ENCODE measurements at places on chromosomes 7 and 10.

GRCh38 chr10:77548671-77549070 is 88.9 kb downstream of the KCNMA1 start:
- no peak for DNase-seq

- DNase-seq = no peak
Measured at GRCh38 chr7:2048531-2048930, 184.2 kb downstream of the MAD1L1 start.

- DNase-seq = no peak
Measured at GRCh38 chr7:43700646-43701499, 28.4 kb downstream of the COA1 start.

GRCh38 chr7:152709287-152710152 is 33.6 kb upstream of the XRCC2 start:
- DNase-seq = no peak

GRCh38 chr10:116147147-116147905 is 125.7 kb downstream of the GFRA1 start:
- no peak for DNase-seq

- peak; percentile 62 for DNase-seq
Measured at GRCh38 chr10:4512671-4513240, 313.3 kb upstream of the AKR1E2 start.

DNA sequence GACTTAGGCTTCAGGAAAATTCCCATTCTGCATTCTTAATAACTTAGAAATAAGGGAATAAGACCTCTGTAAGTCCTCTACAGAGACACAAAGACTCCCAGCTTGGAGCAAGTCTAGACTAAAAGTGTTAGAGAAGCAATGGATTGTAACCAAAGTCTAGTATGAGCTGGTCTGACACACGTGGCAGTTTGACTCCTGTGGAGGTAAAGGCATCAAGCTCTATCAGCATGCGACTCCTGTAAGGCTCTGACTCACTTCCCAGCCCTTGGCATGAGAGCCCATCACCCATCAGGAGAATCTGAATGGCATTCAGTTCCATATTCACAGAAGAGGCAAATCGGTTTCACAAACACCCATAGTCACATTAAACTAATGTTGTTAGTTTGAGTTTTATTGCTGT is 4.4 kb upstream of the VSTM4 start:
- no peak for DNase-seq

GRCh38 chr7:100602889-100603725 is 944 bp downstream of the PCOLCE start:
- DNase-seq = peak; percentile 91

- DNase-seq = no peak
Measured at GRCh38 chr10:73999703-74000102, 1.8 kb downstream of the VCL start.

- no peak for DNase-seq
Measured at GRCh38 chr7:133458688-133459087, 205.8 kb downstream of the EXOC4 start.

- no peak for DNase-seq
Measured at GRCh38 chr7:1865571-1866255, 195.6 kb downstream of the ELFN1 start.

GRCh38 chr10:18523025-18523424 is 128.4 kb downstream of the NSUN6 start:
- DNase-seq = no peak

DNA sequence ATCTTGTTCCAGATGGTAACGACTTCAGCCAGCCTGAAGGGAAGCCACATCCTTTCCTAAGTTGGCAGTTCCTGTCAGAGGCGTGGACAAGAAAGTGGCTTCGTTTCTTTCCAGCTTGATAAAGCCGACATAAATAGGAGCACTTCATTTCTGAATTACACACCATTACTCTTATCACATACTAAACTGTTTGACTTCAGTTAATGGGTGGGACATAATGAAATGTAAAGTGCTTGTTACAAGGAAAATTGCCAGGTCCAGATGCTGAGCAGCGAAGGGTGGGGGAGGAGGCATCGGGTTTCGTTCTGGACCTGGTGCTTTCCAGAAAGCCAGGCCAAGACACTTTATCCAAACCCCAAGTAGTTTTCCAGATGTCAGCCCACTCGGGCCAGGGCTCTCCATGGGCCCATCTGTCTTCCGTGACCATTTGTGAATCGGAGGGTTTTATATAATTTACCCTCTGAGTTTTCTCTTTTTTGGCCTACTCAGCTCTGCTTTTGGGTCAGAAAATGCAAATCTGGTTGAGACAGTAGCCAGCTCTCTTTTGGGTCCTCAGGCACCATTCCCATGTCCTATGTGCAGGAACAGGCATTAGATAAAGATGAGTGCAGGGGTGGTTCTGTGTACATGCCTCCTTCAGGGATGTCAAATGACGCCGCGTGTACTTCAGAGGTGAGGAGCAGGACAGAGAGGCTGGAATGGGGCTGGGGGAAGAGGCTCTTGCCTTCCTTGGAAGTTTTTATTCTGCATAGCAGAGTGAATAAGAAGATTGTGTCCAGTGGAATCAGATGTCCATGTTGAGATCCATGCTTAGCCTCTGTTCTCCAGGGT is 90.2 kb downstream of the TACC2 start:
- DNase-seq = no peak

DNA sequence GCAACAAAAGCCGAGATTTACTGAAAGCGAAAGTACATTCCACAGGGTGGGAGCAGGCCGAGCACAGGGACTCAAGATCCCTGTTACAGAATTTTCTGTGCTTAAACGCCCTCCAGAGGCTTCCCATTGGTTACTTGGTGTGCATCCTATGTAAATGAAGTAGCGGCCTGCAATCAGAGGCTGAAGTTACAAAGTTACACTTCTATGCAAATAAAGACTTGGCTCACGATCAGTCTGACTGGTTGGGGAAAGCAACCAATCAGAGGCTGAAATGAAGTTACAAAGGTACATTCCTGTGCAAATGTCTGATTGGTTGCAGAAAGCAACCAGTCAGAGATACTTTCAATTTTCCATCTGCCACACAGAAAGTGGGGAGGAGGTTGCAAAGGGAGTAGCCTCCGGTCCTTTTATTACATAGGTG is 4.1 kb downstream of the ACBD7 start:
- peak; percentile 77 for DNase-seq

DNA sequence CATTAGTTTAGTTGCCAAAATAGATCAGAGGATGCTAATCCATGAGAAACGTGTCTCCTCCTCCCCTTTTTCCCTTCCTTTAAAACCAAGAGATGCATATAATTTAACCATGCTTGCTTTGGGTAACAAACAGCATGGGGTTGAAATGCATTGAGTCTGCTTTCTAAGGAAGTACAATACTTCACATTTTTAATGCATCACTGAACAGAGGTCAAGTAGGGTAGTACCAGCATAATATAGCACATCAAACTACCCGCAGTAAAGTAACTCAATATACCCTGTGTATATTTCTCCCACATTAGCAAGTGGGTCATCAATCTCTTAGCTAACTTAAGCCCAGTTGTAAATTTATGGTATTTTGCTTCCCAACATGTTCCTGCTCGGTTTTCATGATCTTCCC is 239.3 kb upstream of the SEMA3C start:
- no peak for DNase-seq
